ENCODE measurements at places on chromosomes 13 and 19.

- no peak for DNase-seq
Observed at GRCh38 chr13:71787414-71787813, 79.6 kb downstream of the DACH1 start.

- no peak for DNase-seq
Observed at GRCh38 chr19:16436780-16437332, 34.9 kb downstream of the EPS15L1 start.

DNA sequence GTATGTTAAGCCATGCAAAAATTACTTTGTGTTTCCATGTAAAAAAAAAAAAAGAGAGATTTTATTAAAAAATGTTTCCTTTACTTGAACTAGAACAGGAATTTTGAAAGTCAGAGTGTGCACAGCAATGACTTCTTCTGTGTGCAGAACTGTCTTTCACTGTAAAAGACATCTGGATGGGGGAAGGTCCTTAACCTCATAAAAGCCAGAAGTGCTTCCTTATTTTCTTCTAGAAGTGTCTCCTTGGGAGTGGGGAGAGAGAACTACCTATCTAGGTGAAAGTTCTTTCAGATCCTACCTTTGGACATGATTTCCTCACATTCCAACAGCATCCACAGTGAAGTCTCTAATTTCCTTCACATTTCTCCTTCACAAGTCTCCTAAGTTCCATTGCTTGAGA, 360.3 kb downstream of the FGF14 start:
- no peak for DNase-seq

DNA sequence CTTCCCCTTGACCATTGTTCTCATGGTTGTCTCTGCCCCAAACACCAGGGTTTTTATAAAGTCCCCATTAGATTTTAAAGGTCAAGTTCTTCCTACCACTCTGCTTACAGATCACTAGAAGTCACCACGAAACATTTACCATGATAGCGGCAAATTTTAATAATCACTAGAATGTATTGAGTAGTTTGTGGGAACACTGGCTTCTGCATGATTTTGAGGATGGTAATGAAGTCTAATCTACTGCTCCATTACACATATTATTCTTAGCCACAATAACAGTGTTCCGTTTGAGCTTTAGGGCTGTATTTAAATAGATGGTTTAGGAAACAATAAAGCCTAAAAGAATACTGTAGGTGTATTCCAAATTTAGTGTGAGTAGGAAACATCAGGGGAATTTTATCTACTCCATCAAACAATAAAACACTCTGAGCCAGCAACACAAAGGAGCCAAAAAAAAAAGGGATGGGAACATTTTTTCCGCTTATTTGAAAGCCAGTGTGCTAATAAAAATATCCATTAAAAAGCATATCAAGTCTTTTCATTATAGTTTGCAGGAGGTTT, 49.7 kb downstream of the KLF12 start:
- no peak for DNase-seq

DNA sequence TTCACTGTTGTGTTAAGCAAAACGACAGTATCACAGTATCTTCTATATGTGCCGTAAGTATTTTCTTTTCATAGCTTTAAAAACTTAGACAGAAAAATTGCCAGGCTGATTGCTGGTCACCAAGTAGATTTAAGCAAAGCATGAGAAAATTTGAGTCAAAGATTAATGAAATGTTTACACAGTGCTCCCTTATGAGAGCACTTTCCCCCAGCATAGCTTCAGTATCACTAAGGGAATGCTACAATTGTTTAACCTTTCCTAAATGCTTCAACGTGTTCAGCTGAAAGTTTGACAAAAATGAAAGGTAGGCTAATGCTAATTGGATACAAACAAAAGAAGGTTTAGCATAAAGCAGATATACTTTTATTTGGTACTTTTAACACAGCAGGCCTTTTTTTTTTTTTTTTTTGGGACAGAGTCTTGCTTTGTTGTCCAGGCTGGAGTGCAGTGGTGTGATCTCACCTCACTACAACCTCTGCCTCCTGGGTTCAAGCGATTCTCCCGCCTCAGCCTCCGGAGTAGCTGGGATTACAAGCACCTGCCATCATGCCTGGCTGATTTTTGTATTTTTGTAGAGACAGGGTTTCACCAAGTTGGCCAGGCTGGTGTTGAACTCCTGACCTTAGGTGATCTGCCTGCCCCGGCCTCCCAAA, 23.4 kb downstream of the PCCA start:
- DNase-seq, result no peak

DNA sequence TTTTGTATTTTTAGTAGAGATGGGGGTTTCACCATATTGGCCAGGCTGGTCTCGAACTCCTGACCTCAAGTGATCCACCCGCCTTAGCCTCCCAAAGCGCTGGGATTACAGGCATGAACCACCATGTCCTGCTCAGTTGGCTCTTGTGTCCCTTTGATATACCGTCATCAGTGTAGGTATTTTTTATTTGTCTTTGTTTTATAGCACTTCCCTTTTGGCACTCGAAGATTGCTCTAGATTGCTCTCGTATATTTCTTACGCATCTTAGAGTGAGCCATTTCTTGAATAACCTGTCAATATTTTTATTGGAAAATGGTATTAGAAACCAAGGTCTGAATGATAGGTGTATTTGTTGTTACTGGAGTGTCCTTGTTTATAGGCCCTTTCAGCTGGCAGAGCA, 9.4 kb downstream of the SETDB2 start:
- no peak for DNase-seq

DNA sequence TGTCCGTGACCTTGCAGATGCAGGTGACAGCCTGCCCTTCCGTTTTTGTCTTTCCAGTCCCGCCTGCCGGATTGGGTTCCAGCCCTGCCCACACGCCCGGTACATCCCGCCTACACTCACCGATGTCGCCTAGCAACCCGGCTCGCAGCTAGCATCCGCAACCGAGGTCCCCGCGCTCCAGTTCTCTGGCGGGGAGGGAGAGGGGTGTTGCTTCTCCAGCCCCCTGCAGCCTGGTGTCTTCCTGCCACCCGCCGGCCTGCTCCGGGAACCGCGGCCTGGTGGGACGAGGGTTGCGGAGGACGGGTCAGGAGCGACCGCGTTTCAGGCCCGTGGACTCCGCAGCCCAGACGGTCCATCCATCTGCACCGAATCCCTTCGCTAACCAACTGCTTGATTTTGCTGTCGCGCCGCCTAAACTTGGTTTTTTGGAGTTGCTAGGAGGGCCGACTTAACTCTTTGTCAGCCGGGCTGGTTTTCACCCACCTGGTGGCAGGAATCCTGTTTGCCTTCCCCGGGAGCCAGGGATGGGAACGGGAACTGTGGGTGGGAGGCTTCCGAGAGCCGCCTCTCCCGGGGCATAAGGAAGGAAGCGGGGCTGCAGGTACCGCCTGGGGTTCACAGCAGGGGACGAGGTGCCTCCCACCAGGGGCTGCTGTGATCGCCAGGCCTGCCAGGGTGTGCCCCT, 15.4 kb upstream of the MATK start:
- no peak for DNase-seq

DNA sequence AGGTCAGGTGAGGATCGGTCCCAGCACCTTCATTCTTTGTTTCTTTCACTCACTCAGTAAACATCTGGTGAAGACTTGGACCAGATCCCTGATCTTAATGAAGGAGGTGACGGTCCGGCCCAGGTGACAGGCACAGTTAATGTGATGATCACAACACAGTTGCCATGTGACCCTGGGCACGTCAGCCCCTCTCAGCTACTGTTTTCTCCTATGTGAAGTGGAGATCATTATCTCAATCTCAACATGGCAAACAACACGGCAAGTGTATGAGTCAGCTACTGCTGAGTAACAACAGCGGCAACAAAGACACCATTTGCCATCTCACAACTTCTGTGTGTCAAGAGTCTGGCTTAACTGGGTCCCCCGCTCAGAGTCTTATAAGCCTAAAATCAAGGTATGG, 74.6 kb downstream of the GNG7 start:
- no peak for DNase-seq

GRCh38 chr19:11261431-11261970, 823 bp downstream of the DOCK6 start:
- DNase-seq, result no peak

DNA sequence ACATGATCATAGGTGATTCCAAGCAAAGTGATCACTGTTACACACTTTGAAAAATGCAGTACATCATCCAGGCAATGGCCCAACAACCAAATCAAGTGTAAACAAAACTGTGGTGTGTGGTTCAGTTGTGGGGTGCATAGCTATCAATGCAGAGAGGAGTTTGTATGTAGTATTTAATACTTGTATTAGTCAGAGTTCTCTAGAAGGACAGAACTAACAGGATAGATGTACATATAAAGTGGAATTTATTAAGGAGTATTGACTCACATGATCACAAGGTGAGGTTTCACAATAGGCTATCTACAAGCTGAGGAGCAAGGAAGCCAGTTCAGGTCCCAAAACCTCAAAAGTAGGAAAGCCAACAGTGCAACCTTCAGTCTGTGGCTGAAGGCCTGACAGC, 249.3 kb upstream of the HTR2A start:
- DNase-seq, result no peak

DNA sequence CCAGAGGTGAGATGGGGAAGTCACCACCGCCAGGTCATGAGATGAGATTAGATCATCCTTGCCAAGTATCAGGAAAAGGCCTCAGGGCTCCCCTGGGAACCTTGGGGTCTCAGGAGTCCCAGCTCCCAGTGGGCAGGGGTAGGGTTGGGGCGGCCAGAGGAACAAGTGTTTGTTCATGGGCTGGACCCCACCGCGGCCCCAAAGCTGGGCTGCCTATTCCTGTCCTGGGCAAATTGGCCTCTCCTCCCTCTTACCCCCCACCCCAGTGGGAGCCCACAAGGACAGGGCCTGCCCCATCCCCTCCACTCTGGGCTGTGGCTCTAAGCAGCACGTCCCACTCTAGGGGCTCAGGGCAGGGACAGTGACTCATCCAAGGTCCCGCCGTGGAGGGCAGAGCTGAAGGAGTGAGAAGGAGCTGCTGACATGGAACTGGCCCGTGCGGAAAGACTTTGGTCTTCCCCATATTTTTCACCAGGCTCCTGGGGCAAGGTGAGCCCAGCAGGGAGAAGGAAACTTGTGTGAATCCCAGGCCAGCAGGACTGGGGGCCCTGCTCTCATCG, 4.0 kb upstream of the HCN2 start:
- DNase-seq, result no peak

DNA sequence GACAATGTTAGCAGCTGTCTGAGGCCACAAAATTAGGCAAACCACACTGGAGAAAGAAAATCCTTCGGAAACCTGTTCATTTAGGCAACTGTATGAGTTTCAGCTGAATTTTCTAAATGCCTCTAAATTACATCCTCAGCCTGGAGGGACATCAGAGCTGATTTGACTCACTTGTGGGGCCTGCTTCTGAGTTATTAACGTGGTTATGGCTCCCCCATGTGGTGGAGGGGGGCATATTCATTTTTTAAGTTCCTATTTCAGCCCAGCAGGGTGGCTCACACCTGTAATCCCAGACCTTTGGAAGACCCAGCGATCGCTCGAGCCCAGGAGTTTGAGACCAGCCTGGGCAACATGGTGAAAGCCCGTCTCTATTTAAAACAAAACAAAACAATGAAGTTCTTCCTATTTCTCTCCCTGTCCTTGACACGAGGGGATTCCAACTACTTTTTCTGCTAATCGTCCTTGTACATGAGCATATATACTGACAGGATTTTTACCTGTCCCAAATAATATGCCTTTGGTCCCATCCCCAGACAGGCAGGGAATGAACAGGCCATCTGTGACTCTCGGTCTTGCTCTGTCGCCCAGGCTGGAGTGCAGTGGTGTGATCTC, 31.5 kb upstream of the HIF3A start:
- DNase-seq, result peak; percentile 74

DNA sequence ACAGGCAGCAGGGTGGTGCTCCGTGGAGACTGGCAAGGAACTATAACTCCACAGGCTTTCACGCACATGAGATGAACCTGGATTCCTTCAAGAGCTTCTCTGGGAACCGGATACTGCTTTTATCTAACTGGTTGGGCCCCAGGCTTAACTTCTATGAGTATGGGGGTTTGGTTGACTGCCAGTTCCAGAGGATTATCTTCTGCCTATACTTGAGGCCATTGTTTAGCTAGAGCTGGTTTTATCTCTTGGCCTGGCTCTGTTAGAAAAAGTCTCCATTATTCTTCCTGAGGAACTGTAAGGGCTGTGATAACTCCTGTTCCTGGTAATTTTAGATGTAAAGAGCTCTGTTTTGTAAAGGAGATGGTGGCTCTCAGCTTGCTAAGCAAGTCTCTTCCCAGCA, 40.9 kb downstream of the ZNF846 start:
- no peak for DNase-seq

DNA sequence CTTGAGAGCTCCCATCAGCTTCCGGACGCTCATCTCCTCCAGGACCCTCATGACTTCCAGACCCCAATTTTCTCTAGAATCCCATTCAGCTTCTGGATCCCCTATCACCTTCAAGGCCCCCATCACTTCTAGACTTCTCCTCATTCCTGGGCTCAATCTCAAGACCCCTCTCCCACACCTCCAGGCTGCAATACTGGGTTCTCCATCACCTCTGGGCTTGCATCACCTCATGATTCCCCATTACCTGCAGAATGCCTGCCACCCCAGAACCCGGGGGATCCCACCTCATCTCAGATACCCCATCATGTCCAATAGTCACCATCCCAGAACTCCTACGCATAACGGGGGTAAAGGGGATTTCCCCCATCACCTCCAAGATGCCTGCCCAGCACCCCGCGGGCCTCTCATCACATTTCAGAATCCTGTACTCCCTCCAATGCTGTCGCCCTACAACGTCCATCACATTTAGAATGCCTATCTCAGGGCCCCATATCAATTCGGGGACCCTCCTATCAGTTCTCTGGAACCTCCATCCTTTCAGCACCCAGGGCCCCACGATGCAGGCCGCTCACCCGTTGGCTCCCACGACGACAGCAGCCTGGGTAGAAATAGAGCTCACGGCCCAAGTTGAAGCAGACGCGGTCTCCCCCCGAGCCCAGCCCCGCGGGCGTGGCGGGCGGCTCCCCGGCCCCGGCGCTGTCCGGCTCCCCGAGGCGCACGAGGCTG, 738 bp downstream of the DMWD start:
- DNase-seq, result no peak

- DNase-seq, result no peak
Observed at GRCh38 chr19:41225238-41226052, 6.4 kb downstream of the AXL start.

DNA sequence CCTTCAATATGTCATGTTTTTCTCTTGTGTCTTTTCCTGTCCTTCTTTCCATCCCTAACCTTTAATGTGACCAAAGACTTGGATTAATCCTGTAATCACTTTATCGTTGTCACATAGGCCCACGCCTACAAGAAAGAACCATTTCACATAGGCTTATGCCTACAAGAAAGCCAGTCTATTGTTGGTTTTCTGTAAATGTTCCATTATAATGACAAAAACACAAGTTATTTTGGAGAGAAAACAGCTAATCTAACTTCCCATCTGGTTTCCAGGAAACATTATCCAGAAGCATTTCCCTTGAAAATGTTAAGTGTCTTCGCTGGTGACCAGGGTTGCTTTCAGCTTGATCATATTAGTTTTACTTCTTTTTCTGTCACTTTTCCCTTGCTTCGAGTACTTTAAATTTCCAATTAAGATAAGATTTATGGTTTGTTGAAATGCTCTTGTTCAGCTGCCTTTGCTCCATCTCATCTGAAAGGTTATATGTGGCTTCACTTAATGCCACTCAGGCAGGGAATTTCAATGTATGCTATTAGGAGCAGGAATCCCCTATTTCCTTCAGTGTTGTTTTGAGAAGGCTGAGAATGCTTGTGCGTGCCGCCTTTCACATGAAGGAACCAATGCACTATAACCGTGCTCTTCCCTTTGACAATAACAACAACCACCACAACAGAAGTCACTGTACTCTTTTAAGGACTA, 708.2 kb downstream of the EFNB2 start:
- no peak for DNase-seq
